ENCODE measurements at places on chromosomes 13 and 19.

DNA sequence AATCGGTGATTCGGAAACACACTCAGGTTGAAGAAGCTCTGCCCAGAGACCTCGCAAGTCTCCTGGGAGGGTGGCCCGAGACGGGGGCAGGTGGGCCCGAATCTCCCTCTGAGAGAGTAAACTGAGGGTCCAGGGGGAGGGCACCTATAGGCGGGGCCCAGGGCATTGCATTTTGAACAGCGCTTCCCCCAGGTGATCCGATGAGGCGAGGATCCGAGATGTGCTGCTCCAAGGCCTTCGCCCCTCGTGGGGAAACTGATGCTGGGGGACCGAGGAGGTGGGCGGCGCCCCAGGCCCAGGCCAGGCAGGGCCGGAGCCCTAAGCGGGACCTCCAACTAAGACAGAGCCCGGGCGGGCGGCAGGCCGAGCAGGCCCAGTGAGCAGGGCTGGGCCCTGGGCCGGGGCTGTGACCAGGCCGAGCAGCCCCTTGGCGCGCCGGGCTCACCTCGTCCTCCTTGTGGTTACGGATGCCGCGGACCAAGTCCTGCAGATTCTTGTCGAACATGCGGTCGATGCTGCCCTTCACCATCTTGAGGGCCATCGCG, 500 bp downstream of the AP3D1 start:
- DNase-seq = no peak

GRCh38 chr13:102770435-102770834, 3.2 kb downstream of the TEX30 start:
- no peak for DNase-seq

DNA sequence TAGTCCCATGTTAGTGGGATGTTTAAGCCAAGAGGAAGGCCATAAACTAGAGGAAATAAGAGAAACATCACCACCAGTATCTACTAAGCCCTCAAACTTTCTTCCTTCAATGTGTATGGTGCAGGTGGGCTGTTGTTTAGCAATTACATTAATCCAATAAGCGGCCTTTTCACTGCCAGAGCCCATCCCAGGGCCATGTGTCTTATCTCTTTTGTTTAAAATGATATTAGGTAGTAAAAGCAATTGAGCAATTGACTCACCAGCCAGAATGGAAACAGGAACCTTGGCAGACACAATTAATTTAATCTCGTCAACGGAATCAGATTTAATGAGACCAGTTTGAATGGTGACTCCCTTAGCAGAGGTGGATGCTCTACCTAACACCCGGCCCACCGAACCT, 1503.5 kb downstream of the UQCRFS1 start:
- no peak for DNase-seq

GRCh38 chr19:5537870-5538269, 29.9 kb downstream of the TINCR start:
- DNase-seq = no peak

- DNase-seq = no peak
These were observed 1.7 kb downstream of the ERCC5 start for GRCh38 chr13:102847272-102848234.

- no peak for DNase-seq
These were observed 12.5 kb downstream of the ALG5 start for GRCh38 chr13:36986462-36987240.

- no peak for DNase-seq
These were observed 22.7 kb upstream of the SERP2 start for GRCh38 chr13:44350775-44351504.

DNA sequence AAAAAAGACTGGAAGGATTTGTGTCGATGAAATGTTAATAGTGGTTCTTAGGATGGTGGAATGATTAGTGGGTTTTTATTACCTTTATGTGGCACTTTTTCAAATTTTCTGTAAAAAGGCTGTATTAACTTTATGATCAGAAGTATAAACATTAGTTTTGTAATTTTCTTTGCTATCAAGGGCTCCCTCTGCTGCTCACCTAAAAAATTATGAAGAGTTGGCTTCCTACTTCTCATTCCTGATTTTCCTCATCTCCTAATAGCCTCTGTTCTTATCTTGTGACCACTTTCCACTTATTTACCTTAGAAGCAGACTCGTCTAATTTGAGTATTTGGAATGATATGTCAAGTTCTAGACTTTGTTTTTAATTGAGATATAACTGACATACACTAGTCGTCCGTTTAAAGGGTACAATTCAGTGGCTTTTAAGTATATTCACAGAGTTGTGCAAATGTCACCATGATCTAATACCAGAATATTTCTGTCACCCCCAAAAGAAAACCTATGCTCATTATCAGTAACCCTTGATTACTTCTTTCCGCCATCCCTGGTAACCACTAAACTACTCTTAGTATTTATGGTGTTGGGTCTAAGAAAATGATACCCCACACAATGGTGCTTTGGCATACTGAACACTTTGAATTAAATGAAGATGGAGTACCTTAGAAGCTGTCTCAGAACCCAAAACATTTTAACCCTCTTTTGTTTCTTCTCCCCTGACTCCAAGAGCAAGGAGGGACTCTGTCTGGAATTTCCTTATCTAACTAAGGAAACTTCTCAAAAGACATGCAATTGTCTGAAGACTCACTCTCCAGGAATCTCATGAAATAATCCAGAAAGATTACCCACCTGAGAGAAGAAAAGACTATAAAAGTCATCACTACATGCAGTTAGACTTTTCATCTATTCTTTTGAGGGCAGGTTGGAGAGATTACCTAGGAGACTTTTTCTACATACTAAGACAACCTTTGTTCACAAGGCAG, 311.3 kb downstream of the DLEU7 start:
- no peak for DNase-seq

DNA sequence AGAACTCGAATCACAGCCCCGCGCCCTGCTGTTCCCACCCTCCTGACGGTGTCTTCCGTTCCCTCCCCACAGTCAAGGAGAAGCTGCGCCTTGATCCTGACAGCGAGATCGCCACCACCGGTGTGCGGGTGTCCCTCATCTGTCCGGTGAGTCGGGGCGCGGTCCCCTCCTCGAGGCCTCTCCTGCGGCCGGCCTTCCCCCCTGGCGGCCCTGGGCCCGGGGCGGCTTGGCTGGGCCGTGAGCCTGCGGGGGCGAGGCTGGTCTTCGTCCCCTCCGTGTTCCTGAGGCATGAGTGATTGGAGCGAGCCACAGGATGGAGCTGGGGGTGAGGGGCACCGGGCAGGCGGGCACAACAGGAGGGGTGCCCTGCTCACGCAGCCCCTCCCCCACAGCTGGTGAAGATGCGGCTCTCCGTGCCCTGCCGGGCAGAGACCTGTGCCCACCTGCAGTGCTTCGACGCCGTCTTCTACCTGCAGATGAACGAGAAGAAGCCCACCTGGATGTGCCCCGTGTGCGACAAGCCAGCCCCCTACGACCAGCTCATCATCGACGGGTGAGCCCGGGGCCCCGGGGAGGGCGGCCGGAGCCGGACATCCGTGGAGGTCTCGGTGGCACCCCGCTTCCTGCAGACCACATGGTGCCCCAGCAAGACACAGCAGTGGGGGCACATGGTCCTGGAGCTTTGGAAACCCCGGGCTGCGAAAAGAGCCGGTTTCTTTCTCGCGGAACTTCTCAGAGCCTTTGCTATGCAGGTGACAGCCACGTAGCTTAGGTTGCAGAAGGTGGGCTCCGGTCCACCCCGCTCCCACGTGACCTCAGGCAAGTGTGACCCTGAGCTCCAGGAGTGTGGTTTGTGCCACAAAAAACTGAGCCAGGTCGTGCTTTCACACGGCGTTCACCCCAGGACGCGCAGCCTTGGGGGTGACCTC, 25.8 kb downstream of the PIAS4 start:
- no peak for DNase-seq

DNA sequence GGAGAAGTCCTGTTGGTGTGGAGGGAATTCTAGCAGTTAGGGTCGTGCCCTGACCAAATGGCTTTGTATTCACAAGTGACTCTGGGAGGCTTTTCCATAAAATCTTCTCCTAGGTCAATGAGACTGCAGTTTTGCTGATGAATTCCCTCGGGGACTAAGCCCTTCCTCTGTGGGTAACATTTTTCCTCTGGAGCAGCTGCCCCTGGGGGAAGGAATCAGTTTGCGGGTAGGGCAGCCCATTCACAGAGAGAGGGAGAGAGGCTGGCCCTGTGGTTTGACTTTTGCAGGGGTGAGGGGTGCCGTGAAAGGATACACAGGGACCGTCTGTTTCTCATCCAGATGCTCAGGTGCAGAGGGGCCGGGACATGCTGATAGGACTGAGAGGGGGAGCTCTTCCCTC, 67.3 kb downstream of the ERICH6B start:
- no peak for DNase-seq

- DNase-seq = no peak
These were observed 4.6 kb downstream of the COL4A2 start for GRCh38 chr13:110311443-110312338.

GRCh38 chr13:44053208-44053607, 173.5 kb downstream of the LACC1 start:
- no peak for DNase-seq

DNA sequence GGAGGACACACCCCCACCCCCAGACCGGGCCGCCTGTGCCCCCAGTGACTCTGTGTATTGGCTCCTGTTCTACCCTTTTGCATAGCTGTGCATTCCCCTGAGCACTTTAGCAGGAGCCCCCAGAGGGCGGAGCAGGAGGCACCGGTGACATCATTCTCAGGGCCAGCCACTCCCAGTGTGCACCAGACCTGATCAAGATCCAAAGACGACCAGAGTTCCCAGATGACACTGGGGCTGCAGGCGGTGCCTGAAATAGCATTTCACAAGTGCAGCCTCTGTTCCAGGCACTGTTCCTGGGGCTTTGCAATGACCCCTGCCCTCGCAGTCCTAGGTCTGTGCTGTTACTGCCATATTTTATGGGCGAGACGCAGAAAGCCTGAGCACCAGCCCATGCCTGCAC, 14.5 kb upstream of the PTPRS start:
- no peak for DNase-seq

GRCh38 chr13:52811841-52812240, 36.6 kb downstream of the PCDH8 start:
- DNase-seq = no peak

Data from H54 (cell line).